ENCODE measurements at places on chromosomes 13 and 19.

GRCh38 chr13:98975822-98976261 is 2.0 kb downstream of the DOCK9 start:
- DNase-seq, result no peak

DNA sequence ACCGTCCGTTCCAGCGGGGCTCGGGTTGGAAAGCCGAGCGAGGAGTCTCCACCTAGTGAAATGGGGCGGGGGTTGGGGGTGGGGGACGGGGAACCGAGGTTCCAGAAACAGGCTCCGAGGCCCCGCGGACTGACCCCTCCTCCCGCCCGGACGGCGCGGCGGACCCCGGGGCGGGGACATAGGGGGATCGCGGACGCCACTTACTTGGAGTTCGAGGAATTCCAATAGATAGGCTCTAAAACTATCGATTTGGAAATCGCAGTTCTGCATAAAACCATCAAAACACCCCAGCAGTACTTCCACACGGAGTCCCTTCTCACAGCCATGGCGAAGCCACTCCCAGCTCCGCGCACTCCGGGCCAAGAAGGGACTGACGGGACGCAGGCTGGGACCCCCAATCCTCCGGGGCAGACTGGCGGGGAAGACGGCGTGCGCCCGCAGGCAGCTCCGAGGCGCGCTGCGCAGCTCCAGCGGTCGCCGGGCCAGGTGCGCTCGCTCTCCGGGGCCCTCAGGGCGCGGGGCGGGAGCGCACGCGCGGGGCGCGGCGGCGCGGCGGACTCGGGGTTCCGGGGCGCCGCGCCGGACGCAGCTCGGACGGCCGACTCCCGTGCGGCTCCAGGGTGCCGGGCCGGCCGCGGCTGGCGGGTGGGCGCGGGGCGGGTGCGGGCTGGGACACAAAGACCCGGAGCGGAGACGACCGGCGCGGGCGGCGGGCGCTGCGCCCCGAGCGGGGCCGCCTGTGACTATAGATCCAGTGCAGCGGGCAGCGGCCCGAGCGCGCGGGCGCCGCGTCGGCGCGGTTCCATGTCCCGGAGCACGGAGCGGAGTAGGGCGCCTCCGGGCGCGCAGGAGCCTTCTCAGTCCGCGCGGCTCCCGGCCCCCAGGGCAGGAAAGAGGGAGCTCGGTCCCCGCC is 567 bp downstream of the EFNB2 start:
- DNase-seq, result no peak

GRCh38 chr13:37886879-37887278 is 17.3 kb upstream of the TRPC4 start:
- DNase-seq, result no peak

- DNase-seq, result peak; percentile 45
Observed at GRCh38 chr13:47463726-47464125, 537.3 kb downstream of the SUCLA2 start.

- DNase-seq, result peak; percentile 47
Observed at GRCh38 chr19:10305139-10305806, 4.3 kb downstream of the ZGLP1 start.

DNA sequence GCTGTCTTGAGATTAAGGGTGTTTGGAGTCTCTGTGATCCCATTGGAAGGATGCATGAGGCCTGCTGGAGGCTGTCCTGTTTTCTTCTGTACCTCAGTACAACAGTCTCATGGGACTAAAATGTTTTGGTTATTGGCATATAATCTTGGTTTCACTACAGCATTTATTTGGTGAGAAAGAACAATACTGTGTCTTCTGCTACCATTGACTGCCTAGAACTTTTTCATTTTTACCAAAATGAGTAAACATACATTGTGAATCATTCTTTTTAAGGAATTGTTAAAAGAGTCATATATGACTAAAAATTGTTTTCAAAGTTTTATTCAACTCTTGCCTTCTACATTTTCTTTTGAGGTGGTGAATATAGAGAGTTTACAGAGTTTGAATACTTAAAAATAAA is 459.8 kb downstream of the GPC6 start:
- no peak for DNase-seq

All from fibroblast of skin of left quadriceps (primary cell).